MCF 10A (cell line): ENCODE measurements at places on chromosomes 4 and X. TPM values are rescaled to one million over a fixed set of nuclear protein-coding genes. Genes with fewer than 3 reads are reported as not detected.

DNA sequence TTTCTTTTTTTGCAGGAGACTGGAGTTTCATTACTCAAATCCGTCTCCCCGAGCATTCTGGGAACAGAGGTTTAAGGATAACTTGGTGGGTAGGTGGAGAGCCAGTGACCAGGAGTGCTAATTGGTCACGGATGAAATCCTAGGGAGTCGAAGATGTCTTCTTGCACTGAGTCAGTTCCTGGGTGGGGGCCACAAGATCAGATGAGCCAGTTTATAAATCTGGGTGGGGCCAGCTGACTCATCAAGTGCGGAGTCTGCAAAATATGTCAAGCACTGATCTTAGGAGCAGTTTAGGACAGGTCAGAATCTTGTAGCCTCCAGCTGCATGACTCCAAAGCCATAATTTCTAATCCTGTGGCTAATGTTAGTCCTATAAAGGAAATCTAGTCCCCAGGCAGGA, 741.3 kb downstream of the PCDH7 start:
- peak; percentile 75 for DNase-seq

- DNase-seq, result no peak
Observed at GRCh38 chr4:6307230-6307629, 37.6 kb downstream of the WFS1 start.

GRCh38 chr4:37664696-37665095, 21.5 kb downstream of the RELL1 start:
- no peak for DNase-seq

DNA sequence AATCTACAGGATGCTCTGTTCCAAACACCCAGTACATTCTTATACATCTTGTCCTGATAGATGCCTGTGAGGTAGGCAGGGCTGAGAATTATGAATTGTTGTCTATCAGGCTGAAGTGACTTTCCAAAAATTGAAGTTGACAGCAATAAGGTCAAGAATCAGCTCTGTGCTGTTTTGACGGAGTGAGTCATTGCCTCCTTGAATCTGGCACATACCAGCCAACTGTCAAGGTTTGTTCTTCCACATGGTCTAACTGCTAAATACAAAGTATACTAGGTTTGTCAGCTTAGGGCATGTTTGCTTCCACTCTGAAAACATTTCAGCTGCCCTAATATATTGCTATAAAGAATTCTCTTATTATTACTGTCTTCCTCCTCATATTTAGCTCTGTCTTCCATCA, 32.3 kb downstream of the SH3RF1 start:
- DNase-seq, result peak; percentile 59

DNA sequence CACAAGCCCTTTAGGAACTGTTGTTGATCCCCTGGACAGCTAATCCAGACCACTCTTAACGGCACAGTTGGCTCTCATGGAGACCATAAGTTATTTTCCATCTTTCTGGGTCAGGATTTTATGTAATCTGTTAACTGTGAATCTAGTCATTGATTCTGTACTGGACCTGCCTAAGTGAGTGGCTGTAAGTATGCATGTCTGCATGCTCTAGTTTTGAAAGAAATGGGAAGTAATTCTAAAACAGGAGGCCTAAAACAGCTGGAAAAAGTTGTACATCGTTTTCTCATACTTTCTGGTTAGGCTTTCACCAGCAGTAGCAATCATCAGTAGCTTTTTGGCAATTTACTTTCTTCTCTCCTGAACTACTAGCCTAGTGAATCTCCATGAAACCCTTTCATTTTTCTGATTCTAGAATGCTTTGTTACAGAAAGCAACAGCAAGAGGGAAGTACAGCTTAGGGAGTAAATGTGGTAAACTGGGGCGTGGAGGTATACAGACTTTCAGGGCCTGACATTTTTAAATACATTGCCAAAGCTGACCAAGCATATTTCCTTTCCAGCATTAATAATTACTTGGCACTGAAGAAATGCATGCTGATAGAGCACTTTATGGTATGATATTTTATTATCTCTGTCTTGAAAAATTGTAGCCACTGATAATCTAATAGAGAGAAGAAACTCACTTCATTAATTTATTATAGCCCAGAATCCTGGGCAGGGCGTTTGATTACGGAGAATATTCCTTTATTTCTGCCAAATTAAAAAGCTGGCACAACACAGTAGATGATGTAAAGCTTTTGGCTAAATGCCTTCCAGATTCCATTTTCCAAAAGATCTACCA, 202.7 kb downstream of the BANK1 start:
- no peak for DNase-seq

DNA sequence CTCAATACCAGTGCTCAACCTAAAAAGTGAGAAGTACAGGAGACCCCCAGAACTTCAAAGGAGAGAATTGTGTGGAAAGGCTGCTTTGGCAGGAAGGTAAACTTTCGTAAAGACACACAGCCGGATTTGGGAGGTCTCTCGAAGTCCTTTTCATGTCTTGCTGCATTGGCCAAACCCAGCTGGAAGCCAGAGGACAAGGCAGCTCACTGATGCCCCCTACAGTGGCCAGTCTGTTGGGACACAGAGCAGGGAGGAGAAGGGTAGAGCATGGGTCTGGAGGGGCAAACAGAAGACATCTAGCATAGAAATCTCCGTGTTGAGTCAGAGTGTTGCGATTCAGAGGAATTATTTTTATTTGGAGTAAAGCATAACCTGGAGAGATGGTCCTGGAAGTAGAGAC, 198.9 kb downstream of the ANK2 start:
- no peak for DNase-seq

DNA sequence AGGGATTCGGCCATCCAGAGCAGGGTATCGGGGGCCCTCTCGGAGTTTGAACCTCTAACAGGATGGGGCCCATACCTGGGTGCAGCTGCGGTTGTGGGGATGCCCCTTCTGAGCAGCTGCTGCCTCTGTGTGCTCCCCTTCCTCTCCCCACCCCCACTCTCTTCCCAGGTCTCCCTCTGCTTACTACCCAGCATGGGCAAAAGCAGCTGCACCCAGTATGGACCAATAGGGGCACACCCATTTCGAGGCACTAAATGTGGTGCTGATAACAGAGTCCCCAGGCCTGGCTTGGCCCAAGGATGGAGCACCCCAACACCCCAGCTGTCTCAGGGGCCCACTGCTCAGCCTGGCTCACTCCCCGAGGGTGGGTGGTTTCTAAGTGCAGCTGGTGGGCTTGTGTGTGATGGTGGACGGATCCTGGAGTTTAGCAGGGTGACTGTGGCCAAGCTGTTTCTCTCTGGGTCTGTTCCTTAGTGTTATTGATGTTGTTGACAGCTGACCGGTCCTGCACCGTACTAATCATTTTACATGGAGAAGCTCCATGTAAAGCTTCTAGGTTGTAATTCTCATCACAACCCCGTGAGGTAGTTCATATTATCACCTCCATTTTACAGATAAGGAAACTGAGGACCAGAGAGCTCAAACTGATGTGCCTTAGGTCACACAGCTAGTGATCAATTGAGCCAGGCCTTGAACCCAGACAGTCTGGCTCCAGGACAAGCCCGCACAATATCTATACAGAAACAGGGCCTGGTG, 13.1 kb upstream of the KIAA0232 start:
- no peak for DNase-seq

DNA sequence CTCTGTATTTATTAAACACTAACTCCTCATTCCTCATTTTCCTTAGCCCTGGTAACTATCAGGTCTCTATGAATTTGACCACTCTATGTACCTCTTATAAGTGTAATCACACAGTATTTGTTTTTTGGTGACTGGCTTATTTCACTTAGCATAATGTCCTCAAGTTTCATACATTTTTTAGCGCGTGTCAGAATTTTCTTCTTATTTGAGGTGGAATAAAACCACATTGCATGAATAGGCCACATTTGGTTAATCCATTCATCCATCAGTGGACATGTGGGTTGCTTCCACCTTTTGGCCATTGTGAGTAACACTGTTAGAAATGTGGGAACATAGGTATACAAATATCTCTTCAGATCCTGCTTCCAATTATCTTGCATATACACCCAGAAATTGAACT, 341.2 kb upstream of the BOD1L1 start:
- DNase-seq, result no peak

DNA sequence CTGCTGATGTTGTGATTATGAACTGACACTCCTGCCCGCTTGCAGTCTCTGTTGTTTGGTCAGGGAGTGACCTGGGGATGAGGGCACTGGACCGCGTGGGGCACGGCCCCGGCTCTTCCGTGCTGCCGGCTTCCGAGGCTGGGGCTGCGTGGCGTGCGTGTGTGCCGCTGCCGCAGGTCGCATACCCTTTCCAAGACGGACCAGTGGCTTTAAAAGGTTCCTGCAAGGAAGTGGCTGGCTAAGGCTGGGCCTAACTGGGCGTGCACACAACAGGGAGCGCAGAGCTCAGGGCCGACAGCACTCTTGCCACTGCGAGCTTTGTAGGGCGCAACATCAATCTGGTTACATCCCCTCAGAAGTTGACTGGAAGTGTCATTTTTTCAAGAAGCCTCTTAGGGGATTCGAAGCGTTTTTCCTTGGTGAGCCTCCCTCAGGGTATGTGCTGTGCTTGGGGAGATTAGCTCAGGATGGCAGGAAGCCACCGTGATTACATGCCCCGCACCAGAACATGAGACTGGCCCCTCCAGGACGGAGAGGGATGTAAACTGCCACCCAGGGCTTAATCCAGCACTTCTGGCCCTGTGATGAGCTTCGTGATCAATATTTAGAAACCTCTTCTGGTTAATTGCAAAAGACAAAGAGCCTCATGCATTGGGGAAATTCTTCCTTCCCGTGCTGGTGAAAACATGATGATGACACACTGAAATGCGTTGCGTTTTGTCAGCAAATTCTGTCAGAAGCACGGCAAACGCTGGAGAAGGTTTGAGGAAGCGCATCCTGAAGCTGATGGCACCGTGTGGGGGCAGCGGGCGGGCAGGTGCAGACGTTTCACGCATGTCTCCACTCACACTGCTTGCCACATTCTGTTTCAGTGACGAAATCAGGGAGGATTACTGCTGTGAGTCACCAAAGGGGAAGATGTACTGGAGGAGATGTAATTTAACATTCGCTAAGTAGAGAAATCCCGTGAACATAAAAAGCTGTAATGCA, 11.1 kb downstream of the MAEA start:
- peak; percentile 96 for DNase-seq

DNA sequence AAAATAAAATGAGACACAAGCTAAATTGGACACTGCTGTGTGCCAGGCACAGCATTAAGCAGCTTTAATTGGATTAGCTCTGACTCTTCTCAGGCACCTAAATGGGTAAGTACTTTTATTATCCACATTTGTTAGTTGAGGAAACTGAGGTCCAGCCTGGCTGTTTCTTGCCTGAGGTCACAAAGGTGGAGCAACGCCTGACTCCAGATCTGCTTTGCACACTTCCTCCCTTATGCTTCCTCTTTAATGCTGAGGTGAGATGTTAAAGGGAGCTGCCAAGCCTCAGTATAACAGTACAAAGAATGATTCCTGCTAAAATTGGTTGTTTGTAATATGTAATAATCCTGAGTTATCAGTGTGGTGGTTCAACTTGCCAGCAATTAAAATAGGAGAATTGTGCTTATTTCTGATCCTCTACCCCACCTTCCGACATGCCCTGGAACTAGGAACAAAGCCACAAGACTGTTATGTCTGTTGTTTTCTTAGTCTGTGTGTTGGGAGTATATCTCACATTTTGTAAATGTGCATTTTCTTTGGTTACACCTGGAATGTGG, 74.4 kb downstream of the AFF1 start:
- no peak for DNase-seq

GRCh38 chrX:131821945-131822622, 201.0 kb upstream of the STK26 start:
- peak; percentile 82 for DNase-seq

- DNase-seq, result no peak
Observed at GRCh38 chr4:21815651-21816377, 132.8 kb downstream of the KCNIP4 start.

DNA sequence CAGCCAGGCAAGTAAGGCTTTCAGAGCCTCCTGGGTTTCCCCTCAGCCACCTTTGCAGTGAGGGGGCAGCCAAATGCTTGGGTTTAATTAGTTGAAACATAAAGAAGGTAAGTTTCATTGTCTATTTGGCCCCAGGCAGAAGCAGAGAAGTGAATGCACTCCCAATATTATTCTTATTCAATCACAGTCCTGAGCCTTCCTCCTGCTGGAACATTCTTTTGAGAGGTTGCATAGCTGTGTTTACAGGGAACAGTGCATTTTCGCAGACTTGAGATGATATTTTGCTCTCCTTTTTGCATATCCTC, 13.9 kb downstream of the SLC2A9 start:
- DNase-seq, result no peak

- no peak for DNase-seq
Observed at GRCh38 chr4:33078145-33078544, 2358.0 kb downstream of the PCDH7 start.

DNA sequence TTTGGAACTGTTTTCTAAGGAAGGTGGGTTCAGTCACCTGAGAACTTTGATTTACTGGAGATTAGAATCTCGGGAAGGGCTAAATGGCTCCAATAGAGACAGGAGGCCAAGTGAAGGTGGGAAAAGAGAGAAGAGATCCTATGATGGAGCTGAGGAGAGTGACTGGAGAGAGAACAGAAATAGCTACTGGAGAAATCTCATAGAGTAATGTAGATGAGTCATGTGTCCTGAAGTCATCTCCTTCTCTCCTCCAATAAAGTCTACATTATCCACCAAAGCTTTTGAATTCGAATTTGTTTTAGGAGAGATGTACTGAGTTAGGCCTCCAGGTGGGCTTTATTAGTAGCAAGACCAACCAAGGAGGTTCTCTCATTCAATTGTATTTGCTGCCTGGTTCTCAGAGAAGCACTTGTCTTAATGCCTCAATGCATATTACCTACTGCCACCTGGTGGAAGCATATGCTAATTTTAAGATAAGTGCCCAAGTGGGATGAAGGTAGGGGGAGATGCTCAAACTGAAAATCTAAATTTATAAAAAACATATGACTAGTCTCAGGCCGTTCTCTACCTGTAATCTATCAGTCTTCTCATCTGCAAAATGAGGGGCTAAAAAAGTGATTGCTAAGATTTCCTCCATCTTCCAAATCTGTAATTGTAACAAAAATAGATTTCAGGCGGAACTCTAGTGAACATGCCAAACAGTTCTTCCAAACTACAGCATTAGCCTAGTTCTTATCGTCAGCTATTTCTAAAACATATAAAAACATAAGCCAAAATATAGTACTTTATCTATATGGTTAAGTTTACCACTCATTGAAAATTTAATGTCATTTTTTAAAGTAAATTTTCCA, 24.4 kb downstream of the TXK start:
- DNase-seq, result peak; percentile 72

- no peak for DNase-seq
Observed at GRCh38 chrX:53241558-53241957, 16.6 kb upstream of the KDM5C start.

DNA sequence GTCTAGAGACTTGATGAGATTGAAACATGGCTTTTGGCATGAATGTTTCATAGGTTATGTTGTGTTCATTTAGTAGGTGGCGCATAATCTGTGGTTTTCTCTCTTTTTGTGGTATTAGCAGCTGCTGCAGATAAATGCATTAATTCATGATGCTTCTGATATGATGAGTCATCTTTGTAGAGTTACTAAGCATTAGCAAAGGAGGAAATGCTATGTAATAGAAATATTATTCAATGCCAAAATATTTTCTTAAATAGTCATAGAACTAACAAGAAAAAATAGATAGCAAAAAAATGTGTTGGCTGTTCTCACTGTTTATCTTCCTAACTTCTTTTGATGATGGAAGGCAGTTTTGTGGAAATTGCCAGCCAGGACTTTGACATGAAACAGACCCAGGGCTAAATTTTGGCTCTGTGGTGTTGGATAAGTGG, 3.6 kb downstream of the ZXDB start:
- DNase-seq, result peak; percentile 30

The NHSL2 gene
- not detected in 2 replicates for total RNA-seq

The WDR17 gene
- 1.3 and 1.5 TPM in 2 replicates for total RNA-seq

The SEC24D gene
- total RNA-seq, result 117 and 134 TPM in 2 replicates

The YIPF6 gene
- 44.6 and 55.4 TPM in 2 replicates for total RNA-seq

The PPEF1 gene
- 0.32 and 1.0 TPM in 2 replicates for total RNA-seq

The WAS gene
- total RNA-seq, result 0.37 and 0.96 TPM in 2 replicates

The EVC2 gene
- total RNA-seq, result 5.5 and 6.0 TPM in 2 replicates

The HTR2C gene
- total RNA-seq, result not detected in 2 replicates
